ENCODE measurements at places on chromosomes 12 and 14.

- no peak for DNase-seq
Measured at GRCh38 chr14:30132196-30132595, 204.5 kb upstream of the PRKD1 start.

DNA sequence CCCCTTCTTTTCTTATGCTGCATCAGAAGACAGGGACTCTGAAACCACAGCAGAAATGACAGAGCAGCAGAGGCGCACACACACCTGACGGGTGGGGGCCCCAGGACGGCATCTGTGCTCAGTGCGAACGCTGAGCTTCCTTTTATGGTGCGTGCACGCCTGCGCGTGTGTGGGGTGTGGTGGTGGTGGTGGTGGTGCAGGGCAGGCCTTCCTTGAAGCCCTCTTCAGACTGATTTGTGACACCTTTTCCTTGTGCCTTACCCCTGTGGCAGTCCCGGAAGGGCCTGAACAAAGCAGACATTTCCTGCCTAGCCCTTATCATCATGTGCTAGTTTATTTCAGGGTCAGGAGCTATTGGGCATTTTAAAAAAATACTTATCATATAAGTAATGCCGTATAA is 75.7 kb downstream of the TSPAN9 start:
- DNase-seq, result no peak

DNA sequence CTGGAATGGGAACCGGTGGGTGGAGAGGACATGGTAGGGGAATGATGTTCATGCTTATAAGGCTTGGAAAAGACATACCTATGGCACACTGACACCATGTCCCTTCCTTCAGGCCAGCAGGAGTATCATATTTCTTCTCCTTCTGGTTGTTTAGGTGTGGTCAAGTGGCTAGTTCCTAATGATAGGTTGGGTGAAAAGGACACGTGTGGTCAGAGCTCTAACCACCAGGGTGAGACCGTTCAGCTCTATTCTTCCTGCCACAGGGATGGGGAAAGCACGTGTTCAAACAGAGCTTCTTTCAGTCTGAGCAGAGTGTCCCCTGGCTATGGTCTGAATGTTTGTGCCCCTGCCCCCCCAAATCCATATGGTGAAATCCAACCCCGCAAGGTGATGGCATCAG is 209.1 kb downstream of the PAX9 start:
- no peak for DNase-seq

GRCh38 chr12:76178452-76178851 is 94.0 kb upstream of the NAP1L1 start:
- no peak for DNase-seq

DNA sequence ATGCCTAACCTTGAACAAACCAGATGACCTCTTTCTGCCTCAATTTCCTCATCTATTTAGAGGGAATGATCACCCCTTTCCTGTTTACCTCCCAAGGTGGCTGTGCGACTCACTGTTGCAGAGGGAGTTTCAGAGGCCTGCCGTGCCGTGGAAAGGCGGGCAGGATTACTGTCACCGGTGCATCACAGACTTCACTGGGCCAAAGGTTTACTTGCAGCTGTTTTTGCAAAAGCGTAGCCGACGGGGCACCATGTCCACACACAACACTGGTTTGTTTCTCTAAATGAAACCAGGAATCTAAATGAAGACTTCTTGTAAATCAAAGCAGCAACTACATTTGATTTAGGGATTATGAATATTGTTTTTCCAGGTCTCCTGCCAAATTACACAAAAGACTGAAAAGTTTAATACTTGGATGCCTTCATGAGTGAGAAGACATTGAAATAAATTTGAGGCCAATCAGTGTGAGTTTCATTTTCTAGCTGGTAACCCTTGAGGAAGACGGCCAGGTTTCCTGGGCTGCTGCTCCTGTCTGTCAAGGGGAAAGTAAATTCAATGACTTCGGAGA is 696.1 kb upstream of the TMEM132C start:
- no peak for DNase-seq

GRCh38 chr14:93785423-93785822 is 2.9 kb downstream of the PRIMA1 start:
- DNase-seq, result no peak

- no peak for DNase-seq
Measured at GRCh38 chr14:100575266-100575995, 11.8 kb downstream of the BEGAIN start.

- DNase-seq, result no peak
Measured at GRCh38 chr12:13362260-13362841, 165.8 kb downstream of the EMP1 start.

DNA sequence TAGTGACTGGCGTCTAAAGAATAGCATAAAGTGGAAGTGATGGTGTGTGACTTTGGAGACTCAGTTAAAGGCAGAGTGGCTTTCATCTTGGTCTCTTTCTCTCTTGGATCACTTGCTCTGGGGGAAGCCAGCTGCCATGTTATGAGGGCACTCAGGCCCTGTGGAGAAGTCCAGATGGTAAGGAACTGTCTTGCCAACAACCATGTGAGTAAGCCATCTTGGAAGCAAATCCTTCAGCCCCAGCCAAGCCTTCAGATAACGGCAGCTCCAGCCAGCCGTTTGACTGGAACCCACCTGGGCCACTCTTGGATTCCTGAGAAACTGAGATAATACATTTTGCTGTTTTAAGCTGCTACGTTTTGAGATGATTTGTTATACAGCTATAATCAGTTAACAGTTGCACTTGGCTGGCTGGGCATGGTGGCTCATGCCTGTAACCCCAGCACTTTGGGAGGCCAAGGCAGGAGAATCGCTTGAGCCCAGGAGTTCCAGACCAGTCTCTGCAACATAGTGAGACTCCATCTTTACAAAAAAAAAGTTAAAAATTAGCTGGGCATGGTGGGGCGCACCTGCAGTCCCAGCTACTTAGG is 7.7 kb upstream of the LRRC23 start:
- DNase-seq, result no peak

DNA sequence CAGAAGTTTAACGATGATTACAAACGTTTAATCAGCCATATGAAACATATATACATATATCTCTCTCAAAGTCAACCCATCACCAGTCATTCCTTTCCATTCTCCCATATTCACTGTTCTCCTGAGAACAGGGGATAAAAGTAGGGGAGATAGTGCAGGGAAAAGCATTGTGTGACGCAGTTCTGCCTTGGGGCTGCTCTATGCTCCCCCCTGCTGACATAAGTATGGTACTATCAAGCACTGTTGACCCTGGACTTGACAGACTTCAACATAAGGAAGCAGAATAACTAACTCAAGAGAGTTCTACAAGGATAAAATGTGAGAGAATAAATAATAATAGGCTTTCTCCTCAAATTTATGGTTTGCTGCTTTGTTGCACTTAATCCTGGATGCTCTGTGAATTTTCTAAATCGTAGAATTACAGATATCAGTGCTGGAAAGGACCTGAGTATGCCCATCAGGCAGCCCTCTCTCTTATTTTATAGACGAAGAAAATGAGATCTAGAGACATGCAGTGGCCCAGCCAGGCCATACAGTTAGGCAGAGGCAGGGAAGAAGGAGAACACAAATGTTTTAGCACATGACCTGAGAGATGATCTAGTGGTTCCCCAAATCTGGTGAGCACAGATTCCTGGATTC is 87.2 kb downstream of the SCN8A start:
- no peak for DNase-seq

DNA sequence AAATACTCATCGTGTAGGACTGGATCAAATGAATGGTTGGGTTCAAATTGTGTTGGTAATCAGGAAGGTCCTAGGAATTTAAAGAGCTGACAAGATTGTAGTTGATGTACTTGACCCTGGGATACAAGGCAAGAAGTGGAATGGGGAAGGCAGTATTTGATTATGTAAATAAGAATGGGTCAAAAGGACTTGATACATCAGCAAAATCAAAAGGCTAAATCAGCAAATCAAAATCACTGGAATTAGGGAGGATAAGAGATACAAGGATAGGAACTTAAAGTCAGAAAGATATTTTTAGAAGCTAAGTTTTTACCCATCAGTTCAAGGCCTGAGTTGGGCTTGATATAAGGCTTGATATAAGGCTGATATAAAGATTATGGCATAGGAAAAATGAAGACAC is 65.8 kb downstream of the VEZT start:
- no peak for DNase-seq

GRCh38 chr12:44046732-44047417 is 211.0 kb downstream of the TMEM117 start:
- no peak for DNase-seq

- no peak for DNase-seq
Measured at GRCh38 chr12:48336061-48336460, 14.7 kb downstream of the ZNF641 start.

GRCh38 chr14:29078810-29079522 is 312.4 kb downstream of the FOXG1 start:
- DNase-seq, result no peak

GRCh38 chr12:108729612-108730364 is 1.5 kb downstream of the CORO1C start:
- DNase-seq, result no peak

DNA sequence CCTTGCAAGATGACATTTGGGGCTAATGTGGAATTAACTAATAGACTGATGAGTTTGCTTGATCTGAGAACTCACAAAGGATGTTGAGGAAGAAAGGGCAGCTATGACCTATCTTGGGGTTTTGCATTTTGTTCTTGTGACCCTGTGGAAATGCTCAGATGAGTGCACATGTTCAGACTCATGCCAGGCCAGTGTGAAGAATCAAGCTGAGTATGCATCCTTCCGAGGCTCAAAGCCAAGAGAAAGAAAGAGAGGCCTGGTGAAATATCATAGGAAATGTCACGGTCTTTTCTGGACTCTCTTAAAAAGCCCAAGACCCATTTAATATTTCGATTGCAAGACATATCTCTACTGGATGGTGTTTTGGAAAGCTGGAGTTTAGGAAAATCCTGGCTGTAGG is 96.3 kb downstream of the CACNA1C start:
- DNase-seq, result no peak

Data from CD4-positive, CD25-positive, alpha-beta regulatory T cell (primary cell).